Placental pericyte (primary cell): ENCODE measurements at places on chromosomes 12 and 14. TPM values are rescaled to one million over a fixed set of nuclear protein-coding genes. Genes with fewer than 3 reads are reported as not detected.

The CCNT1 gene
- 23.9 and 35.4 TPM in 2 replicates for total RNA-seq

The DNAH10 gene
- 0.14 and 0.88 TPM in 2 replicates for total RNA-seq

The AQP5 gene
- total RNA-seq = not detected in 2 replicates

The SOAT2 gene
- total RNA-seq = not detected in 2 replicates

The GPR68 gene
- total RNA-seq = 6.1 and 26.9 TPM in 2 replicates

The KCNA5 gene
- not detected in 2 replicates for total RNA-seq

The RPL10L gene
- not detected in 2 replicates for total RNA-seq

The A2M gene
- total RNA-seq = 1.8 and 10.2 TPM in 2 replicates

The LYZ gene
- under 0.01 and 1.0 TPM in 2 replicates for total RNA-seq

The SLC25A47 gene
- not detected in 2 replicates for total RNA-seq

The PTPRQ gene
- total RNA-seq = 0.22 and 0.29 TPM in 2 replicates

The MGP gene
- total RNA-seq = 1.0 and 3.7 TPM in 2 replicates

The PPFIA2 gene
- 3.3 TPM in 1 of 2 replicates, not detected in the other for total RNA-seq

The GUCY2C gene
- total RNA-seq = not detected in 2 replicates

The BCL2L14 gene
- total RNA-seq = not detected in 2 replicates

The COX8C gene
- total RNA-seq = not detected in 2 replicates

The SSTR1 gene
- 10.3 and 11.0 TPM in 2 replicates for total RNA-seq

The CISTR gene
- total RNA-seq = not detected in 2 replicates

The HOMEZ gene
- 4.4 and 13.8 TPM in 2 replicates for total RNA-seq

The ALG10B gene
- 1.8 and 5.4 TPM in 2 replicates for total RNA-seq

The KRT77 gene
- total RNA-seq = not detected in 2 replicates

The ADAMTS20 gene
- not detected in 2 replicates for total RNA-seq

The LAG3 gene
- 0.22 and 0.29 TPM in 2 replicates for total RNA-seq
